ENCODE measurements at places on chromosomes 7 and 10.

DNA sequence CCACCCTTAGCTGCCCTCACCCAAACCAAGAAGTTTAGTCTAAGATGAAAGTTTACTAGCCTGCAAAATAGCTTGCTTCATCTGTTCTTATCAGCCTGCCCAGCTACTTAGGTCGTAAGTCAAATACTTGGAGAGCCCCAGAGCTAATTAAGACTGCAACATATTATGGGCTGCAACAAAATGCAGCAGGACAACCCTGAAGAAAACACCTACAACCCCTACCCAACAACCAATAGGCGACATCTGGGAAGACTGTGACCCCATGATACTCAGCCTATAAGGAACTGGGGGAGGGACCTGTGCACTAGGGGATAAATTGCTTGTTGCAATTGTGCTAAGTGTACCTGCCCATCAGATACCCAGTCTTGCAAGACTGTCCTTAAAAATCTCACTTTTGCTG is 64.1 kb downstream of the LYZL2 start:
- no peak for DNase-seq

GRCh38 chr7:17625043-17625442 is 315.3 kb downstream of the SNX13 start:
- DNase-seq = no peak

- no peak for DNase-seq
These were observed 72.9 kb upstream of the NEBL start for GRCh38 chr10:20970044-20970443.

- DNase-seq = no peak
These were observed 17.5 kb downstream of the ATP6V1F start for GRCh38 chr7:128879939-128880746.

DNA sequence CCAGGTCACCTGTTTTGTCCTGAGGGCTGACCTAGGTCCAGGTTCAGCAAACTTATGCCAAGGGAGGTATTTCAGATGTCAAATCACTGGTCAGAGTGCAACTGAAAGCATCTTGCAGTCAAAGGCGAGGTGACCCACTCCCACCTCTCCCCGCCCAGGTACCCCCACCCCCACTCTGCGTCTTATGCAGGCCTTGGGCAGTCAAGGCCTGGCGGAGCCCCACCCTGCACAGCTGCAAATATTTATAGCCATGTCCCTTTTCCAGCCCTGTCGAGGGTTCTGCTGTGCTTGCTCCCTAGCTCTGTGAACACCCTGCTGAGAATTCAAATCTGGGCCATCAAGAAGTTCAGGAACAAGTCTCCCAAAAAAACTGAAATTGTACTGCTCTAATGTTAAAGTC is 40.6 kb upstream of the BMPR1A start:
- DNase-seq = no peak

- no peak for DNase-seq
These were observed 284.2 kb downstream of the SUGCT start for GRCh38 chr7:40418983-40419382.

DNA sequence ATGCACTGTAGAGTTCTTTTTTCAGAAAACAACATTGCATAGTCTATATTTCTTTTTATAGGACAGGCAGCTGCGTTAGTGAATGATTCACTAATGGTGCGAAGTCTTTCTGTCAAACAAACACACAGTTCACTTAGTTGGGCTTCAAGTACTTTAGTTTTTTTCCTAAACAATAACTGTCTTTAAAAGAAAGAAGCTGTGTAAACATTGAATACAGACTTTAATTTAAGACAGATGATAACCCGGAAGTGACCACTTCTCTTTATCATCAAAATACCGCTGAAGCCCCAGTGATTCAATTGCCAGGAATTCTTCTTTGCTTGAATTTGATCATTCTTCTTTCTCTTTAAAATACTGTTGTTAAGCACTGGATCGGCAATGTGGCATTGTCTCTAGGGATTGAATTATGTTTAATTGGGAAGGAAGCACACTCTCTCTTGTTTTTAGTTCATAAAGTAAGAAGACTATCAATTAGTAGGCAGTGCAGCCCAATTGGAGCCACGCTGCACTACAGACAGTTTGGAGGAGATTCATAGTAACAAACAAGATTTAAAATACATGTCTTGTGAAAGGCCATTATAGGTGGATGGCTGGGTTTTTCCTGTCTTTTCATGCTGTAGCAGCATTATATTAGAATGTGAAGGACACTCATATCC is 30.4 kb downstream of the CNTNAP2 start:
- no peak for DNase-seq

GRCh38 chr10:71079761-71080380 is 132.5 kb upstream of the UNC5B start:
- DNase-seq = no peak

- no peak for DNase-seq
These were observed 319.7 kb upstream of the POM121L12 start for GRCh38 chr7:52715701-52716100.

DNA sequence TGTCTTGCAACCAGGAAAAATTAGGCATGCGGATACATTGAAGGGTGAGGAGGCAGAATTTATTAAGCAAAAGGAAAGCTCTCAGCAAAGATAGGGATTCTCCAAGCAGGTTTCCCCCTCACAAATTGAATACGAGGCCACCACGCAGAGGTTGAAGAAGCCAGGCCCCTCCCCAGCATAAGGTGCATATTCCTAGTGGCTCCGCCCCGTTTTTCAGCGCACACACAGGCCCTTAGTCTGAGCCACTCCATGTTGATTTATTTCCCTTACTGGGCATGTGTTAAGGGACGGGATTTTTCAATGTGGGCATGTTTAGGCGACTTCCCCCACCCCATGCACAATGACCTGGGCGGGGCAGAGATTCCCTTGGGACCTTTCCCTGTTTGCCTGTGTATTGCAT is 24.9 kb downstream of the PPP2R2D start:
- no peak for DNase-seq

GRCh38 chr10:51653025-51653424 is 46.4 kb downstream of the CSTF2T start:
- DNase-seq = no peak

DNA sequence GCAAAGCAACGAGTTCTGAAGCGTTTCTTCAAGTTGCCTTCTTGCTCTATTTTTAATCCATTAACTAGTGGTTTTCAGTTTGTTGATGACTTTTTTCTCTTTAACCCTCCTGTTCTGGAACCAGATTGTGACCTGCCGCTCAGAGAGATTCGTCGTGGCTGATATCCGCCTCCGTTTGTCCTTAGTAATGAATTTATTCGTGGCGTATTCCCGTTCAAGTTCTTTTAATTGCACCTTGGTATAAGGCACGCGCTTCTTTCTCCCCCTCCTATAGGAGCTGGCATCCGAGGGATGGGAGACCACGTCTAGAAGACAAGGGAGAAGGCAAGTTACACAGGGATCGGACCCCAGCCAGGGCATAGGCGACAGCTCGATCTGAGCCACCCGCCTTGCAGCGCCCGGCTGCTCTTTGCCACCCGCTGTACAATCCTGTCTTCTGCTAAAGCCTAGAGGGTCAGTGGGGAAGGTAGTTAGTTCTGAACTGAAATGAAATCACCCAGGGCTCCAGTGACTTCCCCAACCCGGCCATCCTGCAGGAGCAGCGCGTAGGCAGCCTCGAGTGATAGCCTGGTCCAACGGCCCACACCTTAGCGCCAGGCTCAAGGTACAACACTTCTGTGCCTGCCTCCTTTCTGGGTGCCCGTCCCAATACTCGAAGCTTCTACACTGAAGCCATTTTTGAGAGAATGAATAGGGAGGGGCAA is 1.6 kb downstream of the HOXA13 start:
- DNase-seq = no peak

DNA sequence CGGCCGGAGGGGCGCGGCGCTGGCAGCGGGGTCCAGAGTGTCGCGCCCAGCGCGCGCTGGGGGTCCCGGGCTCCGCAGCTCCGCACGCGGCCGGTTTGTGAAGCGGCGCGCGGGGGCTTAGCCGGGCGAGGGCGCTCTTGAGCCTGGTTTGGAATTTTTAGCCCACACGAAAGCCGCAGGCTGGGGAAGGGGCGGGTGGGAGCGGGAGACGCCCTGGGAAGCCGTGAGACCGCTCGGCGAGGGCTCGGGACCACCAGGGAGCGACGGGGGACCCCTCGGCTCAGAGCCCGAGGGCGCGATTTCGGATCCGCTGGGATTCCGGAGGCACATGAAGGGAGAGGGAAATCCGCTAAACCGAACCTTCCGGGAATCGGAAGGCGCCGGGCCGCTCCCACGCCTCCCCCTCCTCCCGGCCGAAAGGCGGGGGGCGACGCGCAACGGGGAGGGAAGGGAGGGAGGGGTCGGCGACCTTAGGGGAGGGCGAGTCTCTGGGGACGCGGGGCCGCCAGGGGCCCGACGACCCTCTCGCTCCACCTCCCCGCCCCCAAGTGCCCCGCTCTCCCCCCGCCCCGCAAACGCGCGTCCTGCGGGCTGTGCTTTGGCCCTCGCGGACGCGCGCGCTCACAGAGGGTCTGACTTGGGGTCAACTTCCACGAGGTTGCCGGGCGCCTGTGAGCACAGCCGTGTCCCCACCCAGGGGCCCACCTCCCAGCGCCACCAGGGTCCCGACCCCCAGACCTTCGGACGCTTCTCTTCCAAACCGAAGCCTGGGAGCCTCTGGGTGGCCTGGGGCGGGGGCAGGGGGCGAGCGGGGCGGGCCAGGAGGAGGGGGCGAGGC is 5.1 kb upstream of the ELFN1 start:
- peak; percentile 15 for DNase-seq

DNA sequence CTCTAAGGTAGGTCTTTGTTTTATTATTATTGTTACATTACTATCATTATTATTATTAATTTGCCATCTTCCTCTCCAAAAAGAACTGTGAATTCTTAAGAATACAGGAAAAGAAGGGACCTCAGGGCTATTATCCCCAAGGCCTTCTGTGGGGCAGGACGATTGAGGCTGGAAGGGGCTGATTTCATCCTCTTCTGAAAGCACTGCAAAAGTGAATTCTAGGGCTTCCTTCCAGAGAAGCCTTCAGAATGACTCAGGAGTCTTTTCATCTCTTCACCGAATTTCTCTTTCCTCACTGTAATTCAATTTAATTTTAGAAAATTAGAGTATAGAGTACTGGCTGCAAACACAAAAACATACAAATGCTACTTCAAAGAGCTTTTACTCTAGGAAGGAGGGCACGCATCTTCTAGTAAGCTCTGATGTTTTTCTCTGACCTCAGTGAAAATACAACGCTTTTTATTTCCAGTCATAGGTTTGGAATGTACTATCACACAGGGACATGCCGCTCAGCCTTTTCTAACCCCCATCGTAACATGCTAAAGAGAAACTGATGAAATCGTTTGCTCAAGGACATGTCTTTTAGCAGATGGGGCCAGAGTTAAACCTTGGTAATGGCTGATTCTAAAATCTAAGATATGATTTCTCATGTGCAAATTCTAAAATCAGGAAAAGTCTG is 280.2 kb upstream of the PITRM1 start:
- DNase-seq = no peak

DNA sequence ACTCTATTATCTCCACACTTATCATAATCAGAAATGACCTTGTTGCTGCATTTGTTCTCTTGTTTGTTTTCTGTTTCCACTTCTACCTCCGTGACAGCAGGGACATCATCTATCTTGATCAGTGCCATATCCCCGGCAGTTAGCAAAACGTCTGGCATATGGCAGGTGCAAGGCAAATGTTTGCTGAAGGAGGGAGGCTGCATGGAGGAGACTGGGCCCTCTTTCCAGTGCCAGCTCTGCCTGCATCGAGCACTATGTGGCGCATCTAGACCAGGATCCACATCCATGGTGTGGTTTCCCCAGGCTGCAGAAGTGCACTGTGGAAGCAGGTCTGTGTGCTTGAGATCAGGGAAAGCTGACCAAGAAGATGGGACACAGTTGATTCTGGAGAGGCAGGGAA is 181.2 kb downstream of the KCNMA1 start:
- DNase-seq = no peak

All from stimulated activated CD8-positive, alpha-beta memory T cell treated with anti-CD3 and anti-CD28 coated beads, Interleukin-2, amount 100 ng/mL, for 1 hour (primary cell).